A549 treated with Hydrocortisone at 1 μM for 4 hours (cell line): ENCODE measurements at places on chromosomes 5 and 9. TPM values are rescaled to one million over a fixed set of nuclear protein-coding genes. Genes with fewer than 3 reads are reported as not detected.

Gene SQSTM1
- 717 to 1,307 TPM (median 840 TPM) in 5 replicates for total RNA-seq

Gene FBXL7
- total RNA-seq = 1.2 to 1.6 TPM (median 1.4 TPM) in 5 replicates

Gene CRB2
- 0.09 to 0.20 TPM (median 0.10 TPM) in 5 replicates for total RNA-seq

Gene TNC
- 0.42 to 1.8 TPM (median 0.87 TPM) in 5 replicates for total RNA-seq

Gene PNPLA7
- total RNA-seq = 0.54 to 0.80 TPM (median 0.71 TPM) in 5 replicates

Gene FAT2
- total RNA-seq = 0.01 TPM in 1 of 5 replicates, not detected in the others

Gene ABCA1
- total RNA-seq = 3.1 to 4.6 TPM (median 3.3 TPM) in 5 replicates

Gene OBP2A
- total RNA-seq = 0.14 TPM in 1 of 5 replicates, not detected in the others

Gene TCF7
- total RNA-seq = 9.7 to 11.2 TPM (median 11.1 TPM) in 5 replicates

Gene NUTM2F
- 0.03 TPM in 1 of 5 replicates, not detected in the others for total RNA-seq

Gene PTPDC1
- 2.8 to 5.0 TPM (median 4.3 TPM) in 5 replicates for total RNA-seq

Gene GARIN3
- not detected in 5 replicates for total RNA-seq

Gene SLC28A3
- not detected in 5 replicates for total RNA-seq

Gene PCDHGB2
- 0.05 to 0.13 TPM (median 0.11 TPM) in 4 of 5 replicates, not detected in the other for total RNA-seq

Gene GFI1B
- 0.07 to 0.20 TPM (median 0.10 TPM) in 5 replicates for total RNA-seq

Gene SCGB3A2
- not detected in 5 replicates for total RNA-seq

Gene CCDC187
- 0.02 to 0.03 TPM in 2 of 5 replicates, not detected in the others for total RNA-seq

Gene NIPBL
- total RNA-seq = 9.9 to 14.1 TPM (median 13.2 TPM) in 5 replicates

Gene CCDC152
- not detected in 5 replicates for total RNA-seq

Gene PDE6A
- 0.22 to 0.32 TPM (median 0.25 TPM) in 5 replicates for total RNA-seq

Gene ACOT12
- 0.05 TPM in 1 of 5 replicates, not detected in the others for total RNA-seq

Gene NEURL1B
- total RNA-seq = 7.0 to 10.4 TPM (median 9.4 TPM) in 5 replicates

Gene PCSK5
- 1.3 to 2.2 TPM (median 1.5 TPM) in 5 replicates for total RNA-seq

Gene EFNA5
- 18.1 to 23.1 TPM (median 20.5 TPM) in 5 replicates for total RNA-seq

Gene PTPA
- total RNA-seq = 120 to 138 TPM (median 130 TPM) in 5 replicates

Gene PCDHGA6
- 0.14 to 0.26 TPM (median 0.20 TPM) in 5 replicates for total RNA-seq

Gene PCDHGA11
- 0.02 to 0.06 TPM (median 0.02 TPM) in 3 of 5 replicates, not detected in the others for total RNA-seq

Gene CER1
- not detected in 5 replicates for total RNA-seq

Gene CBY3
- not detected in 5 replicates for total RNA-seq

Gene EIF4E1B
- not detected in 5 replicates for total RNA-seq

Gene KLHL3
- 0.11 to 0.44 TPM (median 0.18 TPM) in 5 replicates for total RNA-seq

Gene ABO
- not detected in 5 replicates for total RNA-seq

Gene IRX2
- 1.4 to 2.1 TPM (median 1.7 TPM) in 5 replicates for total RNA-seq

Gene FAM153A
- not detected in 5 replicates for total RNA-seq

Gene C9
- not detected in 5 replicates for total RNA-seq

Gene CDX1
- not detected in 5 replicates for total RNA-seq

Gene CTNNA1
- total RNA-seq = 186 to 241 TPM (median 190 TPM) in 5 replicates

Gene PCA3
- not detected in 5 replicates for total RNA-seq

Gene RASEF
- 6.5 to 7.4 TPM (median 6.7 TPM) in 5 replicates for total RNA-seq

Gene GRM6
- total RNA-seq = not detected in 5 replicates

Gene RNF145
- total RNA-seq = 132 to 158 TPM (median 144 TPM) in 5 replicates

Gene PALM2AKAP2
- total RNA-seq = 0.16 to 0.47 TPM (median 0.30 TPM) in 5 replicates

Gene ARID3C
- 0.21 to 0.25 TPM (median 0.22 TPM) in 5 replicates for total RNA-seq

Gene TAF11L9
- not detected in 5 replicates for total RNA-seq

Gene MARCOL
- total RNA-seq = not detected in 5 replicates

Gene TOR4A
- 19.9 to 27.5 TPM (median 25.0 TPM) in 5 replicates for total RNA-seq

Gene PJA2
- total RNA-seq = 12.2 to 24.2 TPM (median 16.6 TPM) in 5 replicates

Gene LCN10
- total RNA-seq = not detected in 5 replicates
